Amygdala (tissue), 56 donors: ENCODE measurements at places on chromosomes 2 and 18.
A peak's percentile ranks its signal among the peaks of the same experiment; 100 is the strongest.

DNA sequence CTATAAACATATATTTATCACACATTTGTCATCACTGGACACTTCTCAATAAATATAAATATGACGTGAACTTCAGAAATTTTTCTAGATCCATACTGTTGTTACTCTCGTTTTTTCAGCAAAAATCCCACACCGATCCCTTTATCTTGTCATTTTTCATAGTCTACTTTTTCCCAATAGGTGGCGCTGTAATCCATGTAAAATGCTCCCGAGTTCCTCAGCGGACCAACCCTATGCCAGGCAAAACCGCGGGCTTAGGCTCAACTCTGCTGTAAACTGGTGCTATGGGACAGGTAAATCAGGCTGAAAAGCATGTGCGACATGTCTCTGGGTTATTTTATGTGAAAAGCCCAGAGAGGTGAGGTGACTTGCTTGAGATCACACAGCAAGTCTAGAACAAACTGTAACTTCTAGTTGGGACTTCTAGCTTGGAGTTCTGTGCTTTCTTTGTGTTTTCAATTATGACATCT, 104.0 kb downstream of the COBLL1 start:
- DNase-seq, result peak; percentile 4

GRCh38 chr2:172458561-172459124, 31.3 kb downstream of the ITGA6 start:
- DNase-seq, result no peak

- no peak for DNase-seq
Measured at GRCh38 chr2:98577313-98577712, 31.0 kb downstream of the COA5 start.

DNA sequence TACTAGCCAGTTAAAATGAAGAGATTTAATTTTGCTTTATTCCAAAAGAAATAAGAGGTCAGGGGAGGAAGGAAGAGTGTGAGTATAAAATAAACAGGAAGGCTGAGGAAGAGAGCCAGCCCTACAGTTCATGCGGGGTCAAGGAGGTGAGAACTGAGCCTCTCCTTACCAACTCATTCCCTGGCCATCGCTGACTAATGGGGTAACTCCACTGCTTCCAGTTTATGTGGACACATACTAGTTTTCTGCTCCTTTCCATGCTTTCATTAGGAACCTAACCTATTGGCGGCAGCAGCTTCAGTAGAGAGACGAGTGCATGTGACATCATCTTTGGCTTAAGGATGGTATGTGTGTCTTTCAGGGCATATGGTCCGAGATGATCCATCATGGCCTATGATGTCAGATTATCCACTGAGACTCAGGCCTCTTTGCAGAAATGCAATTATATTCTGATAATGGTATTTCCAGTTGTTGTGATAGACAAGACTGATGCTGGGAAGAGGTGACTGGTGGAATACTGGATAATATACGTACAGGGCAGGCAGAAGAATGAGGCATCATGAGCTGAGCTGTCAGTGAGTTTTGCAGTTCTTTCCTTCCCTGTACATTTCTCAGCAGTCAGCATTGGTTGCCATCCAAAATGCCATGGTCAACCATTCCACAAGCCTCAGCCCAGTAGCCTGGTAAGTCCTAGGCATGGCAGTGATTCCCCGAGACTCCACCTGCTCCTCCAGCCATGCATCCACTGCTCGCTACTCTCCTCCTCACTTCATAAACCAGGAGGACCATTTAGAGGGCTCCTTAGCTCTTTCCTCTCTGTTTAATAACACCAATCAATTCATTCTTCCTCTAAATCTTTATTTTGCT, 184.6 kb upstream of the OSR1 start:
- DNase-seq, result no peak
